Stimulated activated CD4-positive, alpha-beta T cell treated with anti-CD3 and anti-CD28 coated beads, TNF-alpha, amount 100 ng/mL, for 48 hours (primary cell): ENCODE measurements at places on chromosomes 4 and X.

DNA sequence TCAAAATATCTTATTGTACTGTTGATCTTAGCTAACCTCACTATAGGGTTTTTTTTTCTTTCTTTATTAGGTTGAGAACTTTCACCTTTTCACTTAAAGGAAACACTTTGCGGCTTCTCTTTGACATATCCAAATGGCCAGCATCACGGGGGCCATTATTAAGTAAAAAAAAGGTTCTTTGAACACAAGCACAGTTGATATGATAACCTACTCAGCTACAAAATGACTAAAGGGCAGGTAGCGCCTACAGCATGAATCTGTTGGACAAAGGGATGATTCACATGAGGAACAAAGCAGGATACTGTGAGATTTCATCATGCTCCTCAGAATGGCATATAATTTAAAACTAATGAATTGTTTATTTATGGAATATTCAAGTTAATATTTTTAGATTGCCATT lies 119.6 kb downstream of the CCSER1 start:
- DNase-seq: no peak

DNA sequence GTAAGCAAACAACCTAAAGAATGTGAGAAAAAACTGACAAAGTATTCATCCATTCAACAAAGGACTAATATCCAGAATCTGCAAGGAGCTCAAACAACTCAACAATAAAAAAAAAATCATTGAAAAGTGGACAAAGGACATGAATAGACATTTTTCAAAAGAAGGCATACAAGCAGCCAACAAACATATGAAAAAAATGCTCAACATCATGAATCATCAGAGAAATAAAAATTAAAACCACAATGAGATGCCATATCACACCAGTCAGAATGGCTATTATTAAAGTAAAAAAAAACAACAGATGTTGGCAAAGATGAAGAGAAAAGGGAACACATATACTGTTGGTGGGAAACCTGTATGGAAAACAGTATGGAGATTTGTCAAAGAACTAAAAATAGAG lies 120.7 kb upstream of the ADGRL3 start:
- DNase-seq: no peak

GRCh38 chr4:149790172-149790907 lies 25.3 kb downstream of the IQCM start:
- DNase-seq: no peak

DNA sequence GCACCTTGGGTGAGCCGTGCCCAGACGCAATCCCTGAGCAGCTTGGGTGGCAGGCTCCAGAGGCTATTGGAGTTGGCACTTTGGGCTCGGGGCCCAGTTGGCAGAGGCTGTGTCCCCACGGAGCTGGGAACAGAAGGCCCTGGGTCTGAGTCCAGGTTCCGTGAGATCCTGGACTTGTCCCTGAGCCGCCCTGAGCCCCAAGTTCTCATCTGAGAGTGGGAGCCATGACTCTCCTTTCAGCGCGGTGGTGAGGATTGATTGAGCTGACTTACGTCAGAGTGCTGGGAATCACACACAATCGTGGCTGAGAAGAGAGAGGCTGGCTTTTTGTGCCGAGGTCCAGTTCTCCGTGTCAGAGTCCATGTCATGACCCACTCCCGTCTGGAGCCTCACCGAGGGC lies 98.0 kb downstream of the PSAPL1 start:
- DNase-seq: no peak

- DNase-seq: no peak
These were observed 75.2 kb downstream of the JAKMIP1 start for GRCh38 chr4:6125103-6125651.
